ENCODE measurements at places on chromosomes 3 and 15. TPM values are rescaled to one million over a fixed set of nuclear protein-coding genes. Genes with fewer than 3 reads are reported as not detected.

GRCh38 chr3:59056706-59057105 lies 6.9 kb upstream of the CFAP20DC start:
- DNase-seq, result no peak

GRCh38 chr15:59622289-59622688 lies 10.7 kb downstream of the GCNT3 start:
- peak; percentile 58 for DNase-seq

- peak; percentile 86 for DNase-seq
Measured at GRCh38 chr15:68700455-68701123, 120.1 kb downstream of the ANP32A start.

DNA sequence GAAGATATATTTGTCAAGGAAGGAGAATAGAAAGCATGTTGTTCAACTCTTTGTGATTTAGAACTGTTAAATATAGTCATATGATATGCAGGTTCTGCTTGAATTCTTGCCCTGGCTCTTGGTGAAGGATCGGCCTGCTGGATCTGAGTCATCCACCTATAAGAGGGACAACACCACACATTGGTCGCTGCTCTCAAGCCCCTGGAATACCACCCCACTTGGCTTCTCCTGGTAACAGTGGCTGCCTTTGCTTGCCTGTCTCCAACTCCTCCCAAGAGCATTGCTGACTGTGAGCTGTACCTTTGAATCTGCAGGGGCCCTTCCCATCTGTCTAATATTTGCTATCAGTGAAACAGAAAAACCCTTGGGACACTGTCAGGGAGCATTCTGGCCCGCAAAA lies 78.9 kb upstream of the DGKG start:
- DNase-seq, result no peak

DNA sequence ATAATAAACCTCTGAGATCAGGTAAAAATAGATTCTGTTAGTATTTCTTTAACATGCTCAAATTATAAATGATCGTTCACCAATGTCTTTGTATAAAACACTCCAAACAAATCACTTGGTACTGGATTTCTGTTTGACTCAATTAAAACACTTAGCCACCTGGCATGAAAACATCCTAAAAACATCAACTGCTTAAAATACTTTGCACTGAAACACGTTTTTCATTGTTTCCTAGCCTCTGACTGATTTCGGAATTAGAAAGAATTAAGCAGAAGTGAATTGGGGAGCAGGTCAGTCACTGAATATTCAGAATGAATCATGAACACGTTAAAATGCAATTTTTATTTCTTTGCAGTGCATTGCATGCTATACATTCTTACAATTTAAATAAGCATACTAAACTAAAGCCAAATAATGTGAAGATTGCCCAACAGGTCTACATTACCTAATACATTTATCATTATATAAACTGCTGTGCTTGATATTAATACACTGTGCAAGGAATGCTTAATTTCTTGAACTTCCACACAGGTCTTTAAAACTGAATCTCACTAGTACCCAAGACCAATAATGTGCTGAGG lies 1.6 kb downstream of the THRB start:
- DNase-seq, result no peak

DNA sequence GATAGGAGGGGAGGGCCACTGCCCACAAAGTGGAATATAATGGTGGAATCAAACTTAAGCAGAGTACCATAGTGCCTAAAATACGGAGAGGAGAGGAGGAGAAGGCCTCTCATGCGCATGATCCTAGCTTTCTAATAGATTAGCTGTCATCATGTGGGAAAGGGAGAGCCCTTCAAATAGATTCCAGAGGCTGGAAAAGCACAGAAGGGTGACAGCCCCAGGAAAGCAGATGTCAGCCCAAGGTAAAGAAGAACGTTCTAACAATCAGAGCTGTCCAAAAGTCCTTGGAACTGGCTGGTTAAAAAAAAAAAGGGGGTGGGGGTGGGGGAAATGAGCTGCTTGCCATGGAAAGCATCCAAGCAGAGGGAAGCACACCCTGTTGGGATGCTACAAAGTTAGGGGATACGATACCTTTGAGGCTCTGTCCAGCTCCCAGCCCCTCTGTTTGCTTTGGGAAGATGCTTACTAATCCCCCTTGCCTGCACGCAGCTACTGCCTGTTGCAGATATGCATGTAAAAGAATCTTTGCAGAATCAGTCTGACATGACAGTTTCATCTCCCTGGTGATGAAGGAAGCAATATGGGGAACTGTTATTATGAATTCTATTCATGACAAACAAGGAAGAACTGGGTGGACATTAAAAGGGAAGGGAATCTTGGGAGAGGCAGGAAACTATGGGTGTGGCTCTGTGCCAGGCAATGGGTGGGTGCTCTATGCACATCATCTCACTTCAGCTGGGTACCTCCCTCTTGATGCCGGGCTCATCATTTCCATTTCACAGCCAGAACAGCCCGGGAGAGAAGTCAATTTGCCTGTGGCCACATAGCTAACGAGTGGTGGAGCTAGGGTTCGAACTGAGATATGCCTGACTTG lies 10.1 kb upstream of the LMCD1 start:
- peak; percentile 76 for DNase-seq

DNA sequence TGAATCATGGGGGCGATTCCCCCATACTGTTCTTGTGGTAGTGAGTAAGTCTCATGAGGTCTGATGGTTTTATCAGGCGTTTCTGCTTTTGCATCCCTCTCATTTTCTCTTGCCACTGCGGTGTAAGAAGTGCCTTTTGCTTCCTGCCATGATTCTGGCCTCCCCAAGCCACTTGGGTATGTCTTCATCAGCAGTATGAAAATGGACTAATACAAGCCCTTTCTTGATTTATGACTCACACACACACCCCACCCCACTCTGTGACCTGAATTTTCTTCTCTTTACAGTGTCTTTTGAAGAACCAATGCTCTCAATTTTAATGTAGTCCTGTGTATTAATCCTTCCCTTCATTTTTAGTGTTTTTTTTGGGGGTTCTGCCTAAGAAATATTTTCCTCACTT lies 244.8 kb downstream of the PLCL2 start:
- no peak for DNase-seq

- DNase-seq, result no peak
Measured at GRCh38 chr3:117674321-117674720, 964.7 kb downstream of the TUSC7 start.

GRCh38 chr3:122668930-122669730 lies 11.5 kb upstream of the PARP14 start:
- no peak for DNase-seq

DNA sequence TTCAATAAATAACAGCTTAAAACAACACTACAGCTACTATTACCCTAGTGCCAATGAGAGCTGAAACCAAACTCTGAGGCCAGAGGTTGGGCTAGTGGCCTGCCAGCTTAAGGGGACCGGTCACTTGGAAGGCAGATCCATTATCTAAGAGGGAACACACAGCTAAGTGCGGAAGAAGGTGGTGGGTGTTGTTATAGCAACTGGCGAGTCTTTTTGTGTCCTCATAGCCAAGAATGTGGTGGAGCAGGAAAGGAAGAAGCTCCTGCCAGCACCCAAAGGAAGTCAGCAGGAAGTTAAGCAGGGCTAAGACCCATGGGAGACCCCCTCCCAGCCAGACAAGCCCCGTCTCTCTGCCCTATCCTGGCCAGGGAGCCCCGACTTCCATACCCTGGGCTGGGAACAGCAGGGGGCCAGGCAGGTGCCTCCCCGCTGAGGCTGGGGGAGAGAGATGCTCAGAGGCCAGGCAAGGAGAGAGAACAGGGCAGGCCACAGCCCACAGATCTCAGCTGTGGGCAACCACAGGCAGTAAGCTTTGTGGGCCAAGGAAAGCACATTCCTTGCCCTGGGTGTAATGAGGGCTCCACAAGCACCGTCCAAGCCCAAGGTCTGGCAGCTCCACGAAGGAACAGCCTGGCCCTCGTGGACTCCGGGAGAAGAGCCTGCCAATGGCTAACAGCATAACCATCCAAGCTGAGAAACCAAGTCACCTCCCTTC lies 34.0 kb upstream of the HRH1 start:
- DNase-seq, result no peak

DNA sequence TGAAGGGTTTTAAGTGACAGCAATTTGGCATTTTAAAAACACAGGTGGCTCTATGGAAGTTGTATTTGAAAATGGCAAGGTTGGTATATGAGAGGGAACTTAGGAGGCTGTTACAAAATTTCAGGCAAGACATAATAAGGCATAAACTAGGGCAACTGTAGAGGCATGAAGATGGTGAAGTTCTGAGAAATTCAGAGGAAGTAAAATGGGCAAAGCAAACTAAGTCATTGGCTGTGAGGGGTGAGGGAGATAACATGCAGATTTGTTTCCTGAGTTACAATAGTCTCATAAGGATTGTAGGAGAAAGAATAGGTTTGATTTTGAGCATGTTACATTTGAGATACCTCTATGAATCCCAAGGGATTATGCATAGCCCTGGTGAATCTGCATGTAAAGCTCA lies 302.9 kb upstream of the ARHGEF26 start:
- no peak for DNase-seq

DNA sequence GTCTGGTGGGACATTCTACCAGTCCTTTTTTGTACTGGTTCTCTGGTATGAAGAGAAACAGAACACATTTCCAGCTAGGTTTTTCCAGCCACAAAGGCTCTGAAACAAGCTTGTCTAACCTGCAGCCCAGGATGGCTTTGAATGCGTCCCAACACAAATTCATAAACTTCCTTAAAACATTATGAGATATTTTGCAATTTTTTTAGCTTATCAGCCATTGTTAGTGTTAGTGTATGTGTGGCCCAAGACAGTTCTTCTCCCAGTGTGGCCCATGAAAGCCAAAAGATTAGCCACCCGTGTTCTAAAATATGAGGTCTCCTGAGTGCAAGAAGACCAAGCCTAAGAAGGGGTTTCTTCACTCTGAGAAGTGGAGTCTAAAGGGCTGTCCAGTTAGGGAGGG lies 18.4 kb upstream of the TIMP4 start:
- DNase-seq, result no peak

GRCh38 chr15:36373550-36373949 lies 205.9 kb upstream of the CDIN1 start:
- no peak for DNase-seq

- DNase-seq, result peak; percentile 73
Measured at GRCh38 chr3:169663951-169664820, 674 bp upstream of the MECOM start.

The WDR49 gene
- 16.0 TPM for total RNA-seq

The SLCO2A1 gene
- total RNA-seq, result 51.2 TPM

The AQP9 gene
- total RNA-seq, result 0.69 TPM

The KBTBD13 gene
- total RNA-seq, result 3.2 TPM

The ZNF660 gene
- 2.2 TPM for total RNA-seq

The LMCD1 gene
- 57.4 TPM for total RNA-seq

The RSRC1 gene
- total RNA-seq, result 28.2 TPM

The CCR3 gene
- not detected for total RNA-seq

The C3orf20 gene
- total RNA-seq, result not detected

The ARRDC4 gene
- 21.8 TPM for total RNA-seq

The PROS1 gene
- 89.7 TPM for total RNA-seq

The BCL2A1 gene
- 0.46 TPM for total RNA-seq

The SLC15A2 gene
- 8.5 TPM for total RNA-seq
